ENCODE measurements at places on chromosomes 2 and 18.
A peak's percentile ranks its signal among the peaks of the same experiment; 100 is the strongest.

DNA sequence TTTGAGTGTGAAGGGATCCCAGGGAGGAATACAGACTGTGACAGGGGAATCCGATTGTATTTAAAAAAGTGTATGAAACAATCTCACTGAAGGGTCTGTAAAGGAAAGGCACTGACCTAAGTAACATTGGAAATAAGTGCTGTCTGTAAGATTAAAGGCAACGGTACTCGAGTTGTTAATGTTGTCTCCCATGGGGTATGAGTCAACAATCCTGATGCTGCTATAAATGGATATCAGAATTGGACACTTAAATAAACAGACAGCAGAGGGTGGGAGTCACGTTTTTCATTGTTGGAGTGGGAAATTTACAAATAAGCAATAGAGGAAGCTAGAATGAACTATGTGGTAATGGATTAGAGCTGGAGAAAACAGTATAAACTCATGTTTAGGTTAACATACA, 452.4 kb upstream of the RGPD4 start:
- no peak for DNase-seq

- no peak for DNase-seq
Observed at GRCh38 chr2:227205701-227206100, 41.3 kb downstream of the COL4A3 start.

DNA sequence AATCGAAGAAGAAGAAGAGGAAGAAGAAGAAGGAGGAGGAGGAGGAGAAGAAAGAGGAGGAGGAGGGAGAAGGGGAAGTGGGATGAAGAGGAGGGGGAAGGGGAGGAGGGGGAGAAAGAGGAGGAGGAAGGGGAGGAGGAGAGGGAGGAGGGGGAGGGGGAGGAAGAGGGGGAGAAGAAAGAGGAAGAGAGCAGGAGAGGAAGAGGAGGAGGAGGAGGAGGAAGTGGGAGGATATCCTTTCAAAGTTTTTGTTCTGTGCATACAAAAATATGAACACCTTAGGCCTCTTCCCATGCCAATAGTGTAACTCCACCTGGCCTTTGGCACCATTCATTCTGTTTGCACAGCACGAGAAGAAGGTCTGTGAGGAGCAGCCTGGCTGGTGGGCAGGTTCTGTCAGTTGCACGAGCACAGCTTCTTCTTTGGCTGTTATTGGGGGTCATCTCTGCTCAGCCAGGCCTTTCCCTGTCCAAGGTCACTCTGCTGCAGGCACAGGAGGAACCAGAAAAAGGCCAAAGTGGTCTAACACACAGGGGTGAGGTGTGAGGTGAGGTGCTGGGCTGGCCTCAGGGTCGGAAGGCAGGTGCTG, 25.8 kb upstream of the PLB1 start:
- no peak for DNase-seq

- DNase-seq = no peak
Observed at GRCh38 chr2:121596221-121597080, 52.8 kb downstream of the CLASP1 start.

DNA sequence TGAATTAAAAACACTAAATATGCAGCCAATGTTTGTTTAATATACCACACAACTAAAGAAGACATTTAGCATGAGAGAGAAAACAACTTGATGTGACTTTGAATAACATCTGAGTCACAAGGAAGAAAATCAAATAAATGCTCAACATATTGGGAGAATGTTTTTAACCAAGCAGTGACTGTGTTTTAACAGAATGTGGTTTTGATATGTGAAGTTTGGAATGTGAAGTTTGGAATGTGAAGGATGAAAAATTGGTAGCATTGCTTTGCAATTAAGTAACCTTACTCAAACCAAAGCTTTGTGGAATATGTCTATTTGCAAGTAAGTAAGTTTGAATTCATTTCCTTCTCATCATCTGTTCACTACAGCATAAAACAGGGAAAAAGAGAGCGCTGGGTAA, 128.2 kb upstream of the DNAJC10 start:
- DNase-seq = no peak

DNA sequence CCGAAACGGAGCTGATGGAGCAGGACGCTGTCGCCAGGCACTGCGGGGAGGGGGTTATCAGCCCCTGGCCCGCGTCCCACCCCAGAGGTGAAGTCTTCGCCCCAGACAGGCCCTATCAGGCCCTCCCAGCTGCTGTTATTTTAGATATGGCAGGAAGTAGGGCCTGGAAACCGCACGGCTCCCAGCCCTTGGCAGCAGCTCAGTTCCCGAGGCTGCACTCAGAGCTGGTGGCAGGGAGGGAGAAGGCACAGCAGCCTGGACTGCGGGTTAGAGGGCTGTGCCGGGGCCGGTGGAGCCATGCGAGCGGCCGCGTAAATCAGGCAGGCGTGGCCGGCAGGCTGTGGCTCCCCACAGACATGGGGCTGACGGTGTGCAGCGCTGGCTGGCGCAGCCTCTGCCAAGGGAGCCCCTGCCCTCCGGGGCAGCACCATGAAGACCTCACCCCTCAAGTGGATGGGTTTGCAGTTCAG, 111.4 kb downstream of the NFATC1 start:
- no peak for DNase-seq

DNA sequence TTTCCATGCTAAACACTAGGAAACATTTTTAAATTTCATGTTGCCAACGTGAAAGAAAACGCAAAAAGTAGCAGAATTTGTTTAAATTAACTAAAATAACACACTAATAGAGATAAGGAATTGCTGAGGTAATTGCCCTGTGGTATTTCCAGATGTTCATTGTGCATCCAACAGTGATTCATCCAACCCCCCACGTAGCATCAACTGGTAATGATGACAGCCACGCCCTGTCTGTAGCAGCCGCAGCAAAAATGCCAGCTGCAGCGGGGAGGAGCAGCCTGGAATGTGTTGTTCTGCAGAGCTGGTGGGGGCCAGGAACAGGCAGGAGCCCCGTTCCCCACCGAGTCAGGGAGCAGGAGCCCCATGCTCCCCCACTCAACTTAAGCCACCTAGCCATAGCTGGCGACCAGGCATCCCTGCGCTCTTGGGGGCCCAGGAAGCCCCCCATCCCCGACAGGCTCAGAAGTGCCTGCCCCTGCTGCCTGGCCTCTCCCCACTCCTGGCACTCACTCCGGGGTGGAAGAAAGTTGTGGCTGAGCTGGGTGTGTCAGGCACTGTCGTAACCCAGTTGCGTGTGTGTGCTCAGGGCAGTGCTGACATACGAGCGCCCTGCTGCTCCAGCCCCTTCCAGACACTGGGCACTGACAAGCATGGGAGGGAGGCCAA, 695.1 kb upstream of the ACVR2A start:
- DNase-seq = no peak

DNA sequence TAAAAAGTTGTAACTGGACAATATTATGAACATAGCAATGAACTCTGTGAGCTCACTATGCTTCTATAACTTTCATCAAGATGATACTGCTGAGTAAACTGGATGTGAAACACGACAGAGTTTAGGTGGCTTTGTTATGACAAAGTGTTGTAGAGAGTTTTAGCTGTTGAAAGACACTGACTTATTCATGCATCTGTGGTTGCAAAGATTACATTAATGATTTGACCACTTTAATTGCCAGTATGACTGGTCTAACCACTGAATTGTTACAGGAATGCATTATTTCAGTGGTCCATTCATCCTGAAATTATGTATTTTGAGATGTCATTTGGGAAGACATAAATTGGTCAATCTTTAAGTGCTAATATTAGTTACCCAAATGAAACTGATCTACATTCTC, 117.9 kb downstream of the SPHKAP start:
- no peak for DNase-seq

DNA sequence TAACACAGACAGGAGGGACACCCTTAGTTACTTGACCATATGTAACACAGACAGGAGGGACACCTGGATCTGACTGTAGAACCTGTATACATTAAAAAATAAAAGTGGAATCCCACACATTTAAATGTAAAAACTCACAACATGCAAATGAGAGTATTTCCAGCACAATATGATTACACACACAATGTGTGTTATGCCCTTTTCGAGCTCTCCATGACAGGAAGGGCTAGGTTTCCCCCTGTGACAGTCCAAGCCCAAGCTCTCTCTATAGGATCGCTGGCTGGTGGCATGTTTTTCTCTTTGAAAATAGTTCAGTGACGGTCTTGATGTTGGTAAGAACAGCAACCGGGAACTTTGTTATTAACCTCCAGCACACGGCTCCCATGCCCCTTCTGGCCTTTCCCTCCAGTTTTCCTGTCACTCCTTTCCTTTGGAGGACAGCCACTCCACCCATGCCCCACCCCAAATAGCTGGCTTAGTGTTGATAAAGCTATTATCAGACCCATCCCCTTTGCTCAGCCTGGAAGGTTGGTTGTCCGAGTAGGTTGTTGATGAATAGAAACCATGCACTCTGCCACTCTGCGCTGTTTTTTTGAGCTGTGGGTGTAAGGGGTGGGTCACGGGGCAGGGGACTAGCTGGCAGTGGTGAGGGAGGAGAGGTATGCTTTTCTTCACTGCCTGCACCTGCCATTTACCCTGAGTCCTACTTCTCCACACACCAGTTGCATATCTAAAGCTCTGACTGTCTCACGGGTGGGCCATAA, 2.7 kb downstream of the RASGRP3 start:
- no peak for DNase-seq

- peak; percentile 13 for DNase-seq
Observed at GRCh38 chr18:32289483-32290075, 99.7 kb downstream of the MEP1B start.

- no peak for DNase-seq
Observed at GRCh38 chr2:237229905-237230304, 144.2 kb downstream of the COPS8 start.

GRCh38 chr2:225820826-225821225, 421.3 kb downstream of the NYAP2 start:
- no peak for DNase-seq

Measured in NCI-H187 (cell line).